NCI-H187 (cell line): ENCODE measurements at places on chromosomes 6 and 20.

DNA sequence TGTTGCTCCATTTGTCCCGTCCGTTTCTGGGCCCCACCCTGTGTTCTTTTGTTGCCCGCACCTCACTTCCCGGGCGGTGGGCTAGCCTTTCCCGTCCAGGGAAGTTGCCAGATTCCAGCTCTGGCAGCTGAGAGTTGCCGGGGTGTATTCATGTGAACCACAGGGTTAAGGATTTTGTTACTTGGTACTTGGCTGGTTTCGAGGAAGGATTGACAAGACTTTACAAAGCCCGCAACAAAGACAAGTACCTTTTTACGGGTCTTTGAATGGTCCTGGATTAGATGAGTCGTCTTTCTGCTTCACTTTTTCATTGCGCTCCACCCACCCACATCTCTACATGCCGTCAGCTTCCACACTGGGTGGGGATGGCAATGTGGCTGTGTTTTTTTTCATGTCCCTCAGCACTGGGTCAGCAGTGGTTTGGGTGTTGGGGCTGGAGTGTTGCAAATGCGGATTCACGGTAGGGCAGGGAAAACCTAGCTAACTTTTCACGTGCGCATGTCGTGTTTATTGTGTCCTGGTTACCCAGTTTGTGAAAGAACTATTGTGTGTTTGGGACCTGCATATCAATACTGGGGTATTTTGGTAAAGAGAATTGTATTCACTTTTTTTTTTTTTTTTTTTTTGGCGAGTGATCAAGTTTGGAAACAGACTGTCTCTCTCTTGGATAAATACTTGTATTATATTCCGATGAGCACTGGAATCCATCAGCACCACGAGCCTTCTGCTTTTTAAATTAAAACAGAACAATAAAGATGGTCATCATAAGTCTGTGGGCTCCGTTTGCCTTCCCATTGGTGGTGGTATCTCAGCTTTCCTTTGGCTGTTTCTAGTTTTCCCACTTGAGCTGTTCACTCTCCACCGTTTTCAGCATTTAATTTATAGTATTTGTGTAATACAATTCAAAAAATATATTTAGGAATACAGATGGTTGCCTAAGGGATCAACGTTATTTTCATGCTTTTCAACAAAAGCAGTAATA is 1.2 kb downstream of the DUSP22 start:
- no peak for DNase-seq

DNA sequence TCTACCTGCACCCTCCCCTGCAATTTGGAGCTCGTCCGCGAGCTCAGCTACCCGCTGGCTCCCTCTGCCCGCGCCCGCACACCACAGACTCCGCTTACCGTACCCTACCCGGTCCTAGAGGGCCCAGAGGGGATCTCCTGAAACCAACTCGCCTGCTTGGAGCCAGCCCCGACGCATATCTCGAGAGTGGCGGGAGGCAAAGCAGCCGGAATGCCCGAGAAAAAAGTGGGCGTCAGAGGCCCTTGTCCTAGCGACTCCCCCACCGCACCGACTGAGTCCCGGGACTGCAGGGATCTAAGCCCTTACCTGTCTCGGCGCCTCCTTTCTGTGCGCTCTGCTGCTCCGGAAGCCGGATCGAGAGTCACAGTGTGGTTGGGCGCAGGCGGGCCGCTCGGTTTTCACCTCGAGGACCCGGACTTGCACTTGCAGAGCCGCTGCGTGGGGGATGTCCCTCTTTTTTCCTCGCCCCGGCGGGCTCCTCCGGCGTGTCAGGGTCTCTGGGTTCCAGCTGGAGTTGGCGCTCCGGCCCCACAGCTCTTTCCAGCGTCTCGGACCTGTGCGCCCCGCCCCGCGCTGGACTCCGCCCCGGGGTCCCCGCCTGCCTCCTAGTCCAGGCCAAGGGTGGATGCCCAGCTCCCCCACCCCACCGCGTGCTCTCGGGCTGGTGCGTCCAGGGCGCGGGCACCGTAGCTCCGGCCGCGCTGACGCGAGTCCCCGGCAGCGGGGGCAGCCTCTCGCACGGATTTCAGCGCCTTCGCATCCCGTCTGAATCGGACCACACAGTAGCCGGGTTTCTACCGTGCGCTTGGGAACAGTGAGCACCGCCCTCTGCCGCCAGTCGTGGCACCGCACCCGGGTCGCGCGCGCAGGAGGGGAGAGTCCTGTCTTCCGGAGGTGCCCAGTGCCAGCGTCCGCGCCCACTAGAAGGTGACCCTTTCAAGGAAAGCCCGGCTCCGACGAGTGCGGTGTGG is at the start of gene PROKR2:
Gene PROKR2, minus strand, starts transcription at position 767 of the 971 bp plus-strand sequence. CDS start 2,585 bp downstream, outside the sequence.
- no peak for DNase-seq

GRCh38 chr6:143838395-143838794 is 4.7 kb upstream of the LTV1 start:
- no peak for DNase-seq

DNA sequence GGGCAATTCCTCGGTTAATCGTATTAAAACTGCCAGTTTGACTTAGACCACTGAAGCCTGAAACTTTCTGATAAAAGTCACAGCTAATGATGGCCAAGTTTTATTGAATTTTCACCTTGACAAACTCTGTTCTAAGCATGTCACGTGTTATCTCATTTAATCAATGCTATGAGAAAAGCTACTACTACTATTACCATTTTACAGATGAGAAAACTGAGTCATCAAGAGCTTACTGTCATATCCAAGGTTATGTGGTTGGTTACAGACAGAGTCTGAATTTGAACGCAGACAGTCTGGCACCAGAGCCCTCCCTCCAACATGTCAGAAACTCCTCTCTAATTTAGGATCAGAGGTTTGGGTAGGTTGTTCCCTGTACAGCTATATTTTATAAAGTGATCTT is 4.3 kb downstream of the FAXC start:
- DNase-seq: no peak

GRCh38 chr6:165611294-165611693 is 51.7 kb downstream of the PDE10A start:
- DNase-seq: no peak

GRCh38 chr20:24590178-24590982 is 121.0 kb downstream of the SYNDIG1 start:
- DNase-seq: no peak

DNA sequence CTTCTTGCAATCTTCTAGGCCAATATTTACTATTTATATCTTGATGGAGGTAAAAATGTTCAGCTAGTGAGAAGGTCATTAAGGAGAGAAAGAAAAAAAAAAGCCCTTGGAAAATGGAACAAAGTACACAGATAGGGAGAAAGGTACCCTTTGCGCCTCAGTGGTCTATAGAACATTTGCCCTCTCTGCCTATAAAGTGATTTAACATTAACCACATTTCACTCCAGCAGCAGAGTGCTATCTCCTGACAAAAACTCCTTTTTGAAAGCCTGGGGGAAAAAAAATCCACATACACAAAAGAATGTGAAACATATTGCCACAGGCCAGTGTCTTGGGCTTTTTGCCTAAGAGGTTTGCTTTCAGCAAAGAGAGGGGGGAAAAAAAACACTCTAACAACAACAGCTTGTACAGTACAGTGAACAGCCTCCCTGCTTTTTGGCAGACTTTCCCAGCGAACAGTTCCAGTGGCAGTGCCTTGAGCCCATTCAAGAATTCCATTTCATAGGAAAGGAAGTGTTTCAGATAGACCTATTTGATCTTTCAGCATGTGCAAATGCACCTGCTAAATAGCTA is 695 bp downstream of the ARHGAP18 start:
- no peak for DNase-seq

- peak; percentile 55 for DNase-seq
Measured at GRCh38 chr6:127737009-127737486, 160.1 kb downstream of the C6orf58 start.

GRCh38 chr6:96016334-96017069 is 728 bp downstream of the FUT9 start:
- DNase-seq: no peak

GRCh38 chr6:158056355-158056754 is 74.7 kb downstream of the SYNJ2 start:
- no peak for DNase-seq

- DNase-seq: no peak
Measured at GRCh38 chr20:4427940-4428586, 293.6 kb upstream of the PRND start.

GRCh38 chr20:24684956-24685691 is 215.7 kb downstream of the SYNDIG1 start:
- no peak for DNase-seq
